ENCODE measurements at places on chromosomes 4 and X.

- DNase-seq: no peak
Measured at GRCh38 chr4:180675359-180675650, 1567.9 kb upstream of the TENM3 start.

GRCh38 chr4:83974111-83974780 is 438.3 kb downstream of the GPAT3 start:
- no peak for DNase-seq

DNA sequence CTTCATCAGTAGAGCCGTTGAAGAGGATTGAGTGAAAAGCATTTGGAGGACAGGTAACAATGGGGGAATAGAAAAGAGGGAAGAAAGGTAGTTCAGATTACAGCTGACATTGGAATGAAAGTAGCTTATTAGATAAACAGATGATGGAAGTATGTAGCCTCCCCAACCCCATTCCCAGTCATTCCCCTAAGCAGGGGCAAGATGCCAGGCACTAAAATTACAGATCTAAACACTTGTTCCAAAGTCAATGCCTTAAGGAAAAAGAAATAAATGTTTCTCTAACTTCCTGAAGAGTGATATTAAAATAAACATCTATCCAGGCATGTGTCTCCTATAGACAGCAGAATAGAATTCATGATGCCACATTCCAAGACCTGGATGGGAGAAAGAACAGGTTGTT is 350.8 kb downstream of the PDGFC start:
- DNase-seq: no peak

GRCh38 chrX:30858098-30858497 is 31.0 kb downstream of the TAB3 start:
- DNase-seq: no peak

DNA sequence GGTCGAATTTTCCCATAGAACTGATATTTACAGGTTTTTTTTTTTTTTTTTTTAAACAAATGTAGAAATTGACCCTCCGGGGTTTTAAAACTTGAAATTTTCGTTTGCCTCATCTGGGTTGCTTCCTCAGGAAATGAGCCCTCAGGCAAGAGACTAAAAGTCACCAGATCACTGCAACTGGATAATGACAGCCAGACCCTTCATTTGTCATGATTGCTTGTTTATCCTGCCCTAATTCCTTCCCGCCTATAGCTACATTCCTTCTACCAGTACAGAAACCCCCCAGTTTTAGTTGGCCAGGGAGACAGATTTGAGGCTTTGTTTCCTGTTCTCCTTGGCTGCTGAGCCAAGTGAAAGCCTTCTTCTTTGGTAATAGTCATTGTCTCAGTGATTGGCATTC is 44.0 kb upstream of the IGFBP7 start:
- DNase-seq: no peak

DNA sequence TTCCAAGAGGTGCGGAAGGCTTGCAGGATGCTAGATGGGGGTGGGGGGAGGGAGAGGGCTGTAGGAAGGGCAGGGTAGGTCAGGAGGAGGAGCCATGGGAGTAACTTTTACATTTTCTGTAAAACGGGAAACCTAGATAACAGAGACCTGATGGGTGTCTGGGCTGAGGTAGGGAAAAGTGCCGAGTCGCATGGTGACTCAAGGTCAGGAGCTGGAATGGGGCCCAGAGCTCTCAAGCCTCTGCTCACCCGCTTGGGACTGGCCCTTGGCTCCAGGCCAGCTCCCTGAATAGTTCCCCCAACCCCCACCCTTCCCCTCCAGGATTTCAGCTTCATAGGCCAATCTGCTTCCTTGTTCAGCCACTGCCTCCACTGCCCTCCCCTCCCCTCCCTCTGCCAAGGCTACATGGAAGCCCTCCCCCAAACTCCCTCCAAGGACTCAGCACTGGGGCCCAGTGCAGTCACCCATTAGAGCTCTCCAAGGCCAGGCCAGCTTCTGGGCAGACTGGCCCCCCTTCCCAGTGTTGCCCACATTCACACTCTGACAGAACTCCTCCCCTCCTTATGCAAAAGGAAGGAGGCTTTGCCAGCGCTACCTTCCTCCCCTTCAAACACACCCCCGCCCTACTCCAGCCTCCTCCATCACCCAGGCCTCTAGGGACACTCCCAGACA is 43.6 kb downstream of the TSC22D3 start:
- no peak for DNase-seq

GRCh38 chr4:87359258-87359657 is 31.7 kb downstream of the HSD17B11 start:
- no peak for DNase-seq

- DNase-seq: no peak
Measured at GRCh38 chrX:106932960-106933537, 12.8 kb downstream of the CLDN2 start.

DNA sequence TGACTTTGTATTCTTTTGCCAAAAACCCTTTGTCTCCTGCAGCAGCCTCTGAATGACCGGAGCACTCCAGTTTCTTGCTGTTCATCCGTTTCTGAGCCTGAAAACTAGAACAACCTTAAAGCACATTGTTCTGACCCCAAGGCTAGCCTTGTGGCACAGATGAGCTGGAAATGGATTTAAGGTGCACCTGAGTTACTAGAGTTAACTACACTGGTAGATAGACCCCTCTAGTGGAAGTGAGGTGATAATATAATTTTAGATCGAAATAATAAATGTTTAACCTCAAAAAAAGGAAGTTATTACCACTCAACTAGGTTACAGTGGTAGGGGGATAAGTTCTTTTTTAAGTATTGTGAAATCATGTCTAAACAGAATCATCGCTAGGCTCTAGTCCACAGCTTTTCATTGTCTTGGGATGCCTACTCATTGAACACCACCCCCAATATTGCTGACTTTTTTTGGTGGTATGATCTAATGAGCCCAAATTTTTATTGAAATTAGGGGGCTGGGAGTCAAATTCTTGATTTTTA is 2.7 kb downstream of the PLS3 start:
- DNase-seq: no peak

DNA sequence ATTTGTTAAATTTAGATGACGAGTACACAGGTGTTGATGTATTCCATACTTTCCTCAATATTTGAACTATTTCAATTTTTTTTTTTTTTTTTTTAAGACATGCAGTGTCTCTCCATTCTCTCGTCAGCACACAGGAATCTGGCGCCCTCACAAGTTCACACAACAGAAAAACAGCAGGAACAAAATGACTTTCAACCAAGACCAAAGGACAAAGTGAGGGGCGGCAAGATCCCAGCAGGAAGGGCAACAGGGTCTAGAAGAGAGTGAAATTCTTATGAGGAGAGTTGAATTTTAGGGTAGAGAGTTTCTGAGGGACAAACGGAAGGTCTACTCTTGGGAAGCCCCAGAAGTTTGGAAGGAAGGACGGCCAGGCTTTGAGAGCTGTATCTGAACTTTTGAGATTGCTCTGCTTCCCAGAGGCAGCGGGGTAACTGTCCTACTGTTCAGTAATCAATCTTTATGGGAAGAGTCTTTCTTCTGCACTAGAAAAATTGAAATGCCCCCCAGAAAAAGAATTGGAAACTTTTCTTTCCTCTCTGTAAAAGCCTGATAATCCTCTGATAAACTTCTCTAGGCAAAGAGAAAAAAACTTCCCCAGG is 760.2 kb downstream of the RAB28 start:
- DNase-seq: no peak

GRCh38 chr4:140330311-140330900 is 43.0 kb upstream of the SCOC start:
- no peak for DNase-seq

DNA sequence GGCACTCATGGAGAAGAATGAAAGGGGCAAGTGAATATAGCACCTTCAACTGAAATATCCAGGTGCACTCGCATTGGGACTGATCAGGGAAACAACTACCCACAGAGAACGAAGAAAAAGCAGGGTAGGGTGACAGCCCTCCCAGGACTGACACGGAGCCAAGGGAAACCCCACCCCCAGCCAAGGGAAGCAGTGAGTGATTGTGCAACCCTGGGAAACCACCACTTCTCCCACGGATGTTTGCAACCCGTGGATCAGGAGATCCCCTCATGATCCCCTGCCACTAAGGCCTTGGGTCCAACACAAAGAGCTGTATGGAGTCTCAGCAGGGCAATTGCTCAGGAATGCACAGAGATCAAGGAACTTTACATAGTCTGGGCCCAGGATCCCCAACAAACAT is 158.5 kb upstream of the HCCS start:
- DNase-seq: no peak

- no peak for DNase-seq
Measured at GRCh38 chr4:121786221-121786620, 14.9 kb upstream of the EXOSC9 start.

- no peak for DNase-seq
Measured at GRCh38 chrX:46617906-46618305, 44.3 kb downstream of the CHST7 start.

GRCh38 chr4:155037031-155037430 is 171.4 kb upstream of the NPY2R start:
- DNase-seq: no peak

DNA sequence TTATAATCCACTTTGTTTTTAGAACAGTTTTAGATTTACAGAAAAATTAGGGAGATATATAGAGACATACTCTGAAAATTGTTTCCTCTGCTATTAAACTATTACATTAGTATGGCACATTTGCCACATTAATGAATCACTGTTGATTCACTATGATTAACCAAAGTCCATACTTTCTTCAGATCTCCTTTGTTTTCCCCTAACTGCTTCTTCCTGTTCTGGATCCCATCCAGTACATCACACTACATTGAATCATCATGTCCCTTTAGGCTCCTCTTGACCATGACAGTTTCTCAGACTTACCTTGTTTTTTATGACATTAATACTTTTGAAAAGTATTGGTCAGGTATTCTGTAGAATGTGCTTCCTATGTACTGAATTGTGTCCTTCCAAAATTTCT is 109.2 kb upstream of the EDNRA start:
- DNase-seq: no peak

- no peak for DNase-seq
Measured at GRCh38 chr4:151983854-151984253, 223.0 kb upstream of the GATB start.
